ENCODE measurements at places on chromosomes 13 and 19. TPM values are rescaled to one million over a fixed set of nuclear protein-coding genes. Genes with fewer than 3 reads are reported as not detected.

Gene KLK2
- total RNA-seq: not detected

- DNase-seq: no peak
These were observed 57.9 kb upstream of the VSTM2B start for GRCh38 chr19:29467824-29468401.

Gene CBY2
- total RNA-seq: not detected

- no peak for DNase-seq
These were observed 128.9 kb downstream of the B3GLCT start for GRCh38 chr13:31328549-31329235.

DNA sequence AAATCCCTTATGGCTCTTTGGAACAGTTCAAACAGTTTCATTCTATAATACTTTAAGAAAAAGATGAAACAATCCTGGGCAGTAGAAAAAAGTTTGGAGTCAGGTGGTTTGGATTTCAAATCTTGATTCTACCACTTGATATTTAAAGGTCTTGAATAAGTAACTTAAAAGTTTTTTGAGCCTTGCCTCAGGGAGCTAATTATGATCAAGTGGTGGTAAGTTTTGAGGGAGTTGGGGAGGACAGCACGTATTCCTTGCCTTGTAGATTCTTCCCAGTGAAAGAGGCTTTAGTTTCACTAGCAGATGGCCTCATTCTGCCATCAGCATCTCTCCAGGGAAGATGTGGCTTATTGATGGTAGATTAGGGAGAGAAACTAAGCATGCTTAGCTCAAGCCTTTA is 168.4 kb upstream of the CSNK1A1L start:
- no peak for DNase-seq

Gene C19orf73
- total RNA-seq: 3.4 TPM

DNA sequence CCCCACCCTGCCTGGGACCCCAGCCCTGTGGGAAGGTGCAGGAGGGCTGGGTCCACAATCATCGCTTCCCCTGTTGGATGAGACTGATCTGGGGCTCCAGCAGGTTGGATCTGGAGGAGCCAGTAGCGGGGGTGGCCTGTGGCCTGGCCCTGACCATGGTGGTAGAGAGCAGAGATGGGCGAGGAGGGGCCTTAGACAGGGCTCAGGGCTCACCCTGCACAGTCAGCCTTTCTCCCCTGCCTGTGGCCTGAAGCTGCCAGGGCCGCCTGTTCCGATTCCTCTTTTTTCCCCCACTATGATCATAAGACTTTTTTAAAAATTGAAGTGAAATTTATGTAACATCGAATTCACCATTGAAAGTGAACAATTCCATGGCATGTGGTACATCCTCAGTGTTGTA is 18.2 kb downstream of the SIN3B start:
- DNase-seq: no peak

Gene SHC2
- 61.7 TPM for total RNA-seq

DNA sequence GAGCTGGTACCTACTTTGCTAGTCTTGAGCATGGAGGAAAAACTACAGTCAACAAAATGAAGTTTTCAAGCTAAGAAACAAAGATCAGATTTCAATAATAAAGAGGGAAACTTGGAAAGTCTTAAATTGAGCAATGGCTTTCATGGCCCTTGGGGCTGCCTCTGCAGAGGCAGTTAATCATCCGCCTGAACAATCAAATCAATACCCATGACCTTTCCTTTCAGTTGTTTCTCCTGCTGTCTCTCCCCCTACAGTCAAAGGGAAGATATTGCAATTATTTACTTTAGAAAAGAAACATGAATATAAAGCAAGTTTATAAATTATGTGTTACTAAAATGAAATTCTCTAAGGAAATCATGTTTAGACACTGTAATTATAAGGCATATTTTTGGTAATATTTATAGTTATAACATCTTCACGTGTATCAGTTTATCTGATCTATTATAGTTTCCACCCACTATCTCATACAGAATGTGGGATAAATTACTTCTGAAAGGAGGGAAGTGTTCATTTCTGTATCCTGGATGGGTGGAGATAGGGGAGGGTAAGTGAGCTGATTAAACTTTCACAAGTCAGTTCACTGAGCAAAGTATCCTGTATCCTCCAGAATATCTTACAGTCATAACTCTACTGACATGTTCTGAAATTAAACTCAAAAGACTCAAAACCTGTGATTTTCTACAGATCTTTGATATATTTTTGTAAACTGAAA is 72.4 kb upstream of the TSC22D1 start:
- DNase-seq: no peak

DNA sequence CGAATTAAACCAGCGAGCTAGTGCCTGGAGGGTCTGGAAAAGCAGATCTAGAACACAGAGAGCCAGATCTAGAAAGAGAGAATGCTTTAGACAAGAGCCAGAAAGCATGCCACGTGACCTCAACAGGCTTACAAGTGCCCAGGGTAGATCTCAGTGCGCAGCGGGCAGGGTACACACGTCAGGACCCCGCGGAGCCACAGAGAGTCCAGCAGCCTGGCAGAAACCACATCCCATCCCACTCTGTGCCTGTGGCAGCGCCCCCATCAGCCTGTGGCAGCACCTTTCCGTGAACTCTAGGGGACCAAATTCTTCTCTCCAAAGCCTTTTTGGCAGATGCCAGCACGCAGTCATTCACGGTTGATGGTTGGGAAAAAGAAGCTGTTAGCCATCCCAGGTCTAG is 5.9 kb downstream of the ARHGEF1 start:
- DNase-seq: no peak

- no peak for DNase-seq
These were observed 5.2 kb upstream of the MLNR start for GRCh38 chr13:49214917-49215376.

GRCh38 chr19:31699421-31699820 is 350.2 kb upstream of the TSHZ3 start:
- DNase-seq: no peak

DNA sequence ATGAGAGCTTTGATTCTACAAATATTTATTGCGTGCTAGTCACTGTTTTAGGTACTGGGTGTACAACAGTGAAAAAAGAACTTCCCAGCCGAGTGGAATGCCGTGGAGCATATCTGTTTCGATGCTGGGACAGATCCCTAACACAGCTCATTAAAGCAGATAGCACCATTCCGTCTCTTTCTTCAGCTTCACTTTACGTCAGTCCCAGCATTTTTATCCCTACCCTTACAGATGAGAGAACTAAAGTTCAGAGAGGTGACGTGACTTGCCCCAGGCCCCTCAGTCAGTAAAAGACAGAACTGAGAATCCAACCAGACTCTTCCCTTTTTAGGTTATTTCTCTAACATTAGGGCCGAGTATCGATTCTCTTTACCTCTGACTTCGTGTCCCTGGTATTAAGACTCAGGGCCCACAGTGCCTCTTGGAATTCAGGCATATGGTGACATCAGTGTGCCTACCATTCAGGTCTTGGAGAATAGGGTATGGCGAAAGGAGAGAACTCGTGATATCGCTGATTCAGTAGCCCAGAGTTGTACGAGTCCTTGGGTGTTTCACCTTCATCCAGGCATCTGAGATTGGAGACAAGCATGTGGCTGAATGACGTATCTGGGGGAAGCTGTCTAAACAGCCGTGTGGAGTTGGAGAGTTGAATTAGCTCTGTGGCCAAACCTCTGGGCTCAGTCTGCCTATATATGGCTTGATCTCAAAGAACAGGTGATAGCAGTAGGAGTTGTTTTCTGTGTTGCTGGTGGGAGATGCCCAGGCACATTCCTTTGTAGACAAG is 27.1 kb downstream of the ACTN4 start:
- DNase-seq: no peak

DNA sequence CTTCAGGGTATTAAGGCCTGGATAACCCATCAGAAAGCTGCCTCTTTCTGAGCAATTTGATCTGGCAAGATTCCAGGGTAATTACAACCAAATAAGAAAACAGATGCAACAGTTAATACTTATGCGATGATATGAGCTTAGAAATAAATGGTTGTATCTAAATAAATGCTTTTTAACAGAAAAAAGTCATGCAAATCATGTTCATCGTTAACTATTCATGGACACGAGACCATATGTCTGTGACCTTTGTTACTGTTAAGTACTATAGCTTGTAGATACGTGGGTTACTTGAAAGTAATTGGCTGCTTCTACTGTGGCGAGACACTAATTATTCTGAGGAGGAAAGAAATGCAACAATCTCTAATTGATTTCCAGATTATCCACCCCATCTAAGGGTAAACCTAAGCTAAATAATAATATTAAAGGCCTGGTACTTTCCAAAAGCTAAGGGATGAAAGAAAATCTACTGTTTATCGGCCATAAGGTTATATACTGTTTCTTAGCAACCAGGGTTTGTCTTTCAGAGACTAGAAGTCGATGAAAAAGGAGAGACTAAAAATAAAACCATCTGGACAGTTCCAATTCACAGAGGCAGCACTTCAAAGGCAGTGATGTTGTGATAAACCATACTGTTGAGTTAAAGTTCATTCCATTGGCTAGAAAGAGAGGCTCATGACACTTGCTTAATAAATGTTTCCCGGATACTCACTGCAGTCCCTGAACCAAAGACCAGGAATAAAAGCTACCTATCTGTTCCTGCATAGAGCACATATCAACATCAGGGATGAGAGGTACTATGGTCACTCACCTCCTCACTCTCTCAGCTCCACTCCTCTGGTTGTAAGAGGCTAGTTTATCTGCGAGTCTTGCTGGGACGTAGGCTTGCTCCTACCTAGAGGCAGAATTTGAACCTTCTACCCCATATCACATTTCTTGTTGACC is 1.5 kb downstream of the EPSTI1 start:
- no peak for DNase-seq

Gene ZNF20
- total RNA-seq: 8.5 TPM

Gene GDF15
- 41.9 TPM for total RNA-seq

GRCh38 chr19:40716031-40716481 is 630 bp downstream of the COQ8B start:
- DNase-seq: no peak

Gene ATP4A
- total RNA-seq: not detected

DNA sequence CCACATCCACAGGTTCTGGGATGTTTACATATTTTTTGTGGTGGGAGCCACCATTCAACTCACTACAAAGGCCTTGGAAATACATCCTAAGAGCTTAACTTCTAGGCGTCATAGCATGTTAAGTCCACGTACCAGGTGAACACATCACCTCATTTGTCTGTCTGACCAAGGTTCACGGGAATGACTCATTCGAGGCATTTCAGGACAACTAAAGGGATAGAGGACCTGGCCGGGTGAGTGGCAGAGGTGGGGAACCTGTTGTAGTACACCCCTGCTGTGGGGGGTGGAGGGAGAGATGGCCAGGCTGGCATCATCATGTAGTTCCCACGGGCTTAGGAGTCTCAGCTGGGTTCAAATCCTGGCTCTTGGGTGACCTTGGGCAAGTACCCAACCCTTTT is 51.5 kb downstream of the BICRA start:
- DNase-seq: no peak

DNA sequence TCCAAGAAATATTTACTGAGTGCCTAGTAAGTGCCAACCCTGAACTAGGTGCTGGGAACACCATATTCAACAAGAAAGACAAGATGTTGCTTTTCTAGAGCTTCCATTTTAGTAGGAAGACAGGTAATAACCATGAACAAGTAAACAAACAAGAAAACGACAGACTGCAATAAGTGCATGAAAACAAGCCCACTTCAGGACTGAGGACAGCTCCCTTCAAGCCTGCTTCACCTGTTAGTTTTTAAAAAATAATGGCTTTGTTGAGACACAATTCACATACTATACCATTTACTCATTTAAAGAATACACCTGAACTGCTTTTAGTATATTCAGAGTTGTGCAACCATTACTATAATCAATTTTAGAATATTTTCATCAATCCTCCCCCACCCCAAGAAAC is 30.4 kb downstream of the CYP4F22 start:
- no peak for DNase-seq

DNA sequence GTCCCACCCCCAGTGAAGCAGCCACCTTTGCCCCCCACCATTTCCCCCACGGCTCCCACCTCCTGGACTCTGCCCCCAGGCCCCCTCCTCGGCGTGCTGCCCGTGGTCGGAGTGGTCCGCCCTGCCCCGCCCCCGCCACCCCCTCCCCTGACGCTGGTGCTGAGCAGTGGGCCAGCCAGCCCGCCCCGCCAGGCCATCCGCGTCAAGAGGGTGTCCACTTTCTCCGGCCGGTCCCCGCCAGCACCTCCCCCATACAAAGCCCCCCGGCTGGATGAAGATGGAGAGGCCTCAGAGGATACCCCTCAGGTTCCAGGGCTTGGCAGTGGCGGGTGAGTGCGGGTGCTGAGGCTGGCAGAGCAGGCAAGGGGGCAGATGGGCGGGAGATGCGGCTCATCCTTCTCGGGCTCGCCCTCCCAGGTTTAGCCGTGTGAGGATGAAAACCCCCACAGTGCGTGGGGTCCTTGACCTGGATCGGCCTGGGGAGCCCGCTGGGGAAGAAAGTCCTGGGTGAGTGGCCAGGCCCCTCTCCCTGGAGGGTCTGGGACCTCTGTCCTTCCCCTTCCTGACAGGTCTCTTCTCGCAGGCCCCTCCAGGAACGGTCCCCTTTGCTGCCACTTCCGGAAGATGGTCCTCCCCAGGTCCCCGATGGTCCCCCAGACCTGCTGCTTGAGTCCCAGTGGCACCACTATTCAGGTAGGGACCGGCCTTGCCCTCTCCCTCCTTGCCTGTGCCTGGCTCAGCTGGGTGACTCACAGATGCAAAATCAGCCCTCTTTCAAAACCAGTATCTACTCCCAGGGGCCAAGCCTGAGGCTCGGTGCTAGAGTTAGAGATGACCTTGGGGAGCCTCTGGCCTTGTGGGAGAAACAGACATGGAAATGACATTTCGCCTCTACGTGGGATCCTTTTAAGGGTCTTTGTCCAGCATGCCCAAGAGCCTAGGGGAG is 8.8 kb downstream of the IGFLR1 start:
- DNase-seq: no peak
